ENCODE measurements at places on chromosomes 7 and 10. TPM values are rescaled to one million over a fixed set of nuclear protein-coding genes. Genes with fewer than 3 reads are reported as not detected.

The OR2A42 gene
- not detected for total RNA-seq

The SPRN gene
- total RNA-seq: 0.22 TPM

The TSPAN12 gene
- total RNA-seq: 0.53 TPM

The LRCH4 gene
- 16.2 TPM for total RNA-seq

The GPR85 gene
- not detected for total RNA-seq

The LRRC4 gene
- not detected for total RNA-seq

The FBXO24 gene
- 0.14 TPM for total RNA-seq

The GOLGA7B gene
- total RNA-seq: 3.6 TPM
